ENCODE measurements at places on chromosomes 3 and 15. TPM values are rescaled to one million over a fixed set of nuclear protein-coding genes. Genes with fewer than 3 reads are reported as not detected.

Gene SLC15A2
- 0.79 TPM for total RNA-seq

Gene HCN4
- total RNA-seq: 0.03 TPM

Gene POC1A
- total RNA-seq: 4.9 TPM

Gene CCR9
- not detected for total RNA-seq

Gene LRRC31
- total RNA-seq: not detected

Gene FAM81A
- 1.9 TPM for total RNA-seq

Gene MESP1
- 0.61 TPM for total RNA-seq

Gene AHSG
- total RNA-seq: not detected

Gene CAMK1
- total RNA-seq: 9.7 TPM

Gene FAM219B
- 63.7 TPM for total RNA-seq

Gene CCDC54
- total RNA-seq: not detected

Gene USP13
- total RNA-seq: 1.6 TPM

Gene RPP25
- 8.2 TPM for total RNA-seq

Gene WDR93
- total RNA-seq: not detected

Gene DUOXA1
- 112 TPM for total RNA-seq

Gene CORO2B
- total RNA-seq: 4.5 TPM

Gene SCG5
- 0.81 TPM for total RNA-seq

Gene BMF
- total RNA-seq: 2.1 TPM

Gene CHRFAM7A
- total RNA-seq: 0.11 TPM

Gene ACTRT3
- 0.65 TPM for total RNA-seq

Gene GABRA5
- not detected for total RNA-seq

Gene CNTN4
- total RNA-seq: 1.9 TPM

Gene PLA2G4B
- total RNA-seq: 85.3 TPM

Gene VGLL3
- total RNA-seq: 8.0 TPM

Gene LMLN
- 4.1 TPM for total RNA-seq

Gene IRAK2
- 14.1 TPM for total RNA-seq

Gene C15orf40
- total RNA-seq: 22.6 TPM

Gene CD80
- total RNA-seq: not detected
